ENCODE measurements at places on chromosomes 7 and 10.
A peak's percentile ranks its signal among the peaks of the same experiment; 100 is the strongest.

GRCh38 chr10:26199841-26200240 lies 16.7 kb upstream of the GAD2 start:
- DNase-seq, result no peak

DNA sequence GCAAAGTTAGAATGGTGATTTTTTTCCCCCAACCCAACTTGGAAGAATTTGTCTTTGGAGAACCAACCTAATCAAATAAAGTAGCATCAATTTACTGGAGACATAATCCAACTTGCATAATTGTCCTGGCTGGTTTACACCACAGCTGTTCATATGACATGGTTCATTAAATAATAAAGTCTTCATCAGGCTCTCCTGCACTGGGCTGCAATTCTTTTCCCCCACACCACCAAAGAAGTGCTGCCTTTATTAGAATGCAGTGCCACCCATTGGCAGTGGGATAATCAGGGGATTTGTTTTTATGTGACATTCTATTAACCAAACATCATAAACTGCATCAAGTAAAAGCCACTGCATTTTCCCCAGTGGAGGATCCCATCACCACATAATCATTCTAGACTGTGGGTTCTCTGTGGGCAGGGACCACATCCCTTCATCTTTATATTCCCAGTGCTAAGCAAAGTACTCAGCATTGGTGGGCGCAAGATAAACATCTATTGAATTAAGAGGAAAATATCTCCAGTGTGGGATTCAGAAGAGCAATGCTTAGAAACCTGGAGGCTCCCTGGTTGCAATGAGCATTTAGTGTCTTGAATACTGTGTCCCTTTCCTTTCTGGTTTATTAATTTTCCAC lies 322.0 kb downstream of the KCNMA1 start:
- DNase-seq, result no peak

DNA sequence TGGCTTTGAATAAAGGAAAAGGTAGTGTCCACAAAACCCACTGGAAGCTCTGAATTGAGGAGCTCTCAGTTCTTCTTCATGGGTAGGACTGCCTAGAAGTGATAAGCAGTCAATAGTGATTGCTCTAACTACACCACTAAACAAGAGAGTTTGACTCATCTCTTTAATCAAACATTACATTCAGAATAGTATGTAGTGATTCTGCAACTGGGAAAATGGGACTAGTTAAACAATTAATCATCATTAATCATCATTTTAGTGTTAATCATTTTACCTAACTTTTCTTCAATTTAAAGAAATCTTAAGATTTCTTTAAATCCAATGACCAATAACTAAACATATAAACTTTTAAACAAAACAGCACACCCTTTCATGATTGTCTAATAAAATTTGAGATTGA lies 484.0 kb upstream of the FZD8 start:
- DNase-seq, result no peak

- no peak for DNase-seq
These were observed 52.2 kb downstream of the UNC5B start for GRCh38 chr10:71264345-71265200.

DNA sequence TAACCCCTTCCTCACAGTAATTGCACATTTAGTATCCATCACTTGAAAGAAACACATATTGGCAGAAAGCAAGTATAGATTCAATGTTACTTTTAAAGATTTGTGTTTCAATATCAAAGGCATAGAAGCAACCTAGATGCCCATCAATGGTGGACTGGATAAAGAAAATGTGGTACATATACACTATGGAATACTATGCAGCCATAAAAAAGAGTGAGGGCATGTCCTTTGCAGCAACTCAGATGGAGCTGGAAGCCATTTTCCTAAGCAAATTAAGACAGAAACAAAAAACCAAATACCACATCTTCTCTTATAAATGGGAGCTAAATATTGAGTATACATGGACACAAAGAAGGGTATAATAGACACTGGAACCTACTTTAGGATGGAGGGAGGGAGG lies 3.6 kb downstream of the OR6V1 start:
- DNase-seq, result no peak

DNA sequence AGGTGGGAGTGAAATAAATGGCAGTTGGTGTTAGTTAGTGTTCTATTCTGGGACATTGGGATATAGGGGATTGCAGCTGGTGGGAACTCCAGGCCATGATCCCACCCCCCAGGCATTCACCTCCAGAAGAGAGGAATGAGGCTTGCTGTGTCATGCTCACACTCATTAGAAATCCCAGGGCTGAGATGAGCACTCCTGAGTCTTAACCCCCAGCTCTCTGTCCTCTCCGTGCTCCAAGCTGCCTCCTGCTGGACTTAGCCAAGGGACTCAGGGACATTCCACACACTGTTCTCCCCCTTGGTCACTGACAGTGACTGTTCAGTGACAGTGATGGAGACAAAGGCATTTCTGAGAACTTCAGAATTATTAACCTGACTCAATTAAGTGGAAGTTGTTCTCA lies 21.5 kb downstream of the CYP26A1 start:
- DNase-seq, result no peak

GRCh38 chr7:140062528-140063299 lies at the start of gene PARP12:
PARP12 (minus strand) TSS chr7:140062951; CDS start chr7:140062847, 104 bp downstream.
- peak; percentile 38 for DNase-seq

- DNase-seq, result no peak
These were observed 36.0 kb upstream of the OTUD1 start for GRCh38 chr10:23402856-23403255.

All from neural crest cell (in vitro differentiated cells).